ENCODE measurements at places on chromosomes 7 and 10.
A peak's percentile ranks its signal among the peaks of the same experiment; 100 is the strongest.

- no peak for DNase-seq
Measured at GRCh38 chr7:75995052-75995471, 667 bp upstream of the TMEM120A start.

GRCh38 chr7:155205368-155206317, 92.0 kb upstream of the INSIG1 start:
- DNase-seq: peak; percentile 100

GRCh38 chr10:106958589-106959361, 205.7 kb downstream of the SORCS1 start:
- DNase-seq: no peak

DNA sequence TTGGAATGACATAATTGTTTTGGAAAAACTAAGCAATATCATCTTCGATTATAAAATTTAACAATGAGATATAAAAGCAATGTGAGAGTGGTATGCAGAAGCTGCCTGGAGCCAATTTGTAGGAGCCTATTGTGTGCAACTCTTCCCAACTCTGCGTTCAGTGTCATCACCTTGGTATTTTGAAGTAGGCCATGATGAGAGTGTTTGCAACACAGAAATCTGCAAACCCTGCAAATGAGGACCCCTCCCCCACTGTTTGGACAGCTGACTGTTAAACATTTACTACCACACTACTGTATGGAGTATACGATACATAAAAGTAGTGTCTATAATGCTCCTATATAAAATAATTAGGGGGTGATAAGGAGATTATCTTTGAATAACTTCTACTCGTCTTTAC, 531.3 kb downstream of the ATRNL1 start:
- DNase-seq: no peak

- no peak for DNase-seq
Measured at GRCh38 chr7:86747698-86748097, 104.0 kb downstream of the GRM3 start.

DNA sequence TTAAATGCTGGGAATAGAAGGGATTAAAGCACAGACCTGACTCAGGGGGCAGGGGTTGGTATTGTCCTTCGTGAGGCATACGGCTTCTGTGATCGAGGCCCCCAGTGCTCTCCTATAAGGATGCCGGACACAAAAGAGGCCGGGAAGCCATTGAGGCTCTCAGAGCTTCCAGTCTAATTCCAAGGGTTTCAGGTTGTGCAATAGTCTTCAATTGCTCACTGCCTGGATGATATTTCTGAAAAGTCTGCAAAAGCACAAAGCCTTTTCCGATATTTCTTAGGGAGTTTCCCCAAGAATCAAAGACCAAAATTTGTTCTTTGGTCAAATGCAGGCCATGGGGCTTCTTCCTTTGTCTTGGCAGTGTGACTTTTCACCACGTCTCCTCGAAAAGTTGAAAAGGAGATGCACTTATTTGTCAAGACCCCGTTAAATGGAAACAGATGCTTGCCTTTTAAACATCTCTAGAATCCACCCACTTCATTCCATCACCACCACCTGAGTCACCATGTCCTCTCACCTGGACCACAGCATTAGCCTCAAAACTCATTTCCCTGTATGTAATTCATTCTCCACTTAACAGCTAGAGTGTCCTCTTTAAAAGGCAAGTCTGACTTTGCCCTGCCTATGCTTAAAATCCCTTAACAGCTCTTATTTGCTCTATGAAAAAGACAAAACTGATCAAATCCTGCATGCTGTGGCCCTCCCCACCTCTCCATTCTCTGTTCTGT, 134.8 kb upstream of the NAMPT start:
- DNase-seq: no peak

DNA sequence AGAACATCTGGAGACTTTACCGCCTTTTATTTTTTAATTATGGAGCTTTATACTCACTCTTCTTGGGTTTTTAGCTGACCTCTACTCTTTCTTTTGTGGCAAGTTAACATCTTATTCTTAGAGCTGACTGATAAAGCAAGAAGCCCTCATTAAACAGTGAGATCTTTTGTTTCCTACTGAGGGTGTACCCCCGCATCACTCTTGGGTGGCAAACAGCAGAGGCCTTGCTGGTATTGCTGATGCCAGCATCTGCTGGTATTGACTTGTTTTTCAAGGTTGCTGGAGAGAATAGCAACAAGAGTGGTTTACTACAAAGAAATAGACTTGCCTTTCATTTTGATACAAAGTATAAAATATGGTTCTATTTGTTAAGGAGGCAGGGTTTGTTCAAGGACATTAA, 154.7 kb downstream of the ARID5B start:
- no peak for DNase-seq

DNA sequence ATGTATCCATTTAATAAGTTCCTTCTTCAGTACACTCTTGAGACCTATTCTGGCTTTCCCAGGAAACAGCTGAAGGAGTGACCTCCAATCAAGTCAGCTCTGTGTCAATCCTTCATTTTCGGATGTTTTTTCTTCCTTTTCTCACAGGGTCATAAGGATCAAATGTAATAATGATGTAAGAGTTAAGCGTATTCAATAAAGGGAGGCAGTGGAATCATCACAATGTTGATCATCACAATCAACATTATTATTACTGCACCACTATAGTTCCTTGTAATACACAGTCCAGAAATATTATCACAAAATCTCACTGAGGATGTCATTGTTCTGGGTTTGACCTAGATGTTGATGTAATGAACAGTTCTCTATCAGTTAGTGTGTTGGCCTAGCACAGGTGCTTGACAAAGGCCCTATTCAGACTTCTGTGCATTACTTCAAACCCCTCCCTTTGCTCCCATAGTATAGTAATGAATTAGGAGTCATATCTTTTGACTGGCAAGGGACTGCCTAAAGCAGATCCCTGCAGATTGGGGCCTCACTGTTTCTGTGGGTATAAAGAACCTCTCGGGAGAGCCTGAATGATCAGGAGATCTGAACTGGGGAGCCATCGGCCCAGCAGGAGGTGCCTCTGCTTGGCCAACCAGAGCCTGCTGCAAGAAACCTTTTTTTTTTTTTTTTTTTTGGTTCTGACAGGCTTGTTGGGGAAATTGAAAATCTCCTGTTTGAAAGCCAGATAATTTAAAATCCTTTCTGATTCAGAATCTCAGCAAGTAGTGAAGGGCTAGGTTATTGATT, 100.6 kb downstream of the KAT6B start:
- DNase-seq: no peak

DNA sequence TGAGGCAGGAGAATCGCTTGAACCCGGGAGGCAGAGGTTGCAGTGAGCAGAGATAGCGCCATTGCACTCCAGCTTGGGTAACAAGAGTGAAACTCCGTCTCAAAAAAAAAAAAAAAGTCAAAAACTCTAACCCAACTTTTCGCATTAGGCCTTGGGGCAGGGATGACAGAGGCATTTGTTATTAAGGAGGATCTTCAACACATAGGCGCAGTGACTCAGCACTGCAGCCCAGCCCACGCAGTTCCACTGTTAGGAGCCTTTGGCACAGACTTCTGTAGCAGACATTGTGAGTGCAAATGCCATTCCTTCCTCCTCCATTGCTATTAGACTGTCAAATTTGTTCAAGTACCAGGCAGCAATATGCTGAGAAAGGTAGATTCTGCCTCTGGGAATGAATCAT, 43.1 kb upstream of the KLHL7 start:
- DNase-seq: no peak

DNA sequence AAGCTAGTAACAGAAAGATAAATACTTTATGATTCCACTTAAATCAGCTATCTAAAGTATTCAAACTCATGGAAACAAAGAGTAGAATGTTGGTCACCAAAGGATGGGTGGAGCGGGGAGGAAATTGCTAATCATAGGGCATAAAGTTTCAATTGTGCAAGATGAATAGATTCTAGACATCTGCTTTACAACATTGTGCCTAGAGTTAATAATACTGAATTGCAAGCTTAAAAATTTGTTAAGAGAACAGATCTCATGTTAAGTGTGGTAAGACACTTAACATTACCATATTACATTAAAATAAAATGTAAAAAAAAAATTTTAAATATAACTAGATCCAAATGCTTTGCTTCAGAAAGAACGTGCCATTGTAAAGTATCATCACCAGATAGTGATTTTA, 411.1 kb upstream of the MBL2 start:
- no peak for DNase-seq

- no peak for DNase-seq
Measured at GRCh38 chr7:157775560-157776332, 438.9 kb downstream of the DNAJB6 start.

GRCh38 chr7:100630066-100630465, 11.3 kb downstream of the TFR2 start:
- DNase-seq: no peak

DNA sequence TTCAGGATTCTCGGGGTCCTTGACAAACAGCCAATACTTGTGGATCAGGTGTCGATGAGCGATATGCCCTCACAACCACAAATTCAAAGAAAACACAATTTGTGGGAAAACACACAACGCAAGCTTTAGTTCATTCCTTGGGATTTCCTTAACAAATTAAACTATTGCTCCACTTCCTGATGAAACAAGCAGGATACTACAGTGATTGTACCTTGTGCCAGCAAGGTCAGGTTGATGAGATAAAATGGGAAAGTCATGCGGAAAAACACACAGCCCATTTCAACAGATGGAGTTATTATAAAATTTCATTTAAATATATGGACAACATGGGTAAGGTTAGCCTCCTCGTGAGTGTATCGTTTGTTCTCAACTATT, 8.8 kb upstream of the RHOBTB1 start:
- DNase-seq: no peak

- DNase-seq: no peak
Measured at GRCh38 chr7:132752431-132752830, 176.2 kb upstream of the PLXNA4 start.

DNA sequence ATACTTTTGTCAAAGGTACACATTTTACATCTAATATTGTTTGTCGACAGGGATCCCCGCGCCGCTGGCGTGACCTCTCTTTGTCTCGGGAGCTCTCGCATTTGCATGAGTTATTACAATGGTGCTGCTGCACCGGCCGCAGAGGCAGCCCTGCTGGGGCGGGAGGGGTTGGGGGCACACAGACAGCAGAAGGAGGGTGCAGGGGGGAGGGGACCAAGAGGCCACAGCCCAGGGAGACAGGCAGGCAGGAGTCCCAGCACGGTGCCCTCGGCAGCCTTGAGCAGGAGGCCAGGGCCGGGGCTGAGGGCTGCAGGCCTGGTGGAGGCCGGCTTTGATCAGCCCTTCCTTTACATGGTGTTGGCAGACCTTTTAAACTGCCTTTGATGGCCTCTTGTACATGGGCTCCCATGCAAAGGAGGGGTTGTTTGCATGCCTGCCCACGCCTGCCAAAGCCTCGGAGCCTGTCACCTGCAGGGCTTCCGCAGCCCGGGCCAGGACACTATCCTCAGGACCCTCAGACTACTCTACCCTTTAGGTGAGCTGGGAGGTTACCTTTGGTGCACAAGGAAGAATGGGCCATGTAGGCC, 95.5 kb downstream of the EBF3 start:
- DNase-seq: no peak

DNA sequence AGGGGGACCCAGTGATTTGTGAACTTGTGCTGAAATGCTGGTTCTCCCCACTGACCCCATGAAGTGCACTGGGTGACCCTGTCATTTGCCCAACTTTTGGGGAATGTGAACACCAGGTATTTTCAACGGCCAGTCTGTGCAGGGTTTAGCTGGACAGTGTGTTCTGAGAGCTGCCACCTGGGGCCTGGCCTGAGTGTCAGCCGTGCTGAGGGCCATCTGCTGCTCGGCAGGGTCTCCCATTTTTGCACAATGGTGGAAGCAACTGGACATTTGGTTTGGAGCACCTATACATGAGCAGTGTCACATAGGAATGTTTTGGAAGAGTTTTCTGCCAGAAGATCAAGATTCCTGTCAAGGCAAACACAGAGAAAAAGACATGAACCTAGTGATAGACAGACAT, 5.2 kb downstream of the CHN2 start:
- no peak for DNase-seq

DNA sequence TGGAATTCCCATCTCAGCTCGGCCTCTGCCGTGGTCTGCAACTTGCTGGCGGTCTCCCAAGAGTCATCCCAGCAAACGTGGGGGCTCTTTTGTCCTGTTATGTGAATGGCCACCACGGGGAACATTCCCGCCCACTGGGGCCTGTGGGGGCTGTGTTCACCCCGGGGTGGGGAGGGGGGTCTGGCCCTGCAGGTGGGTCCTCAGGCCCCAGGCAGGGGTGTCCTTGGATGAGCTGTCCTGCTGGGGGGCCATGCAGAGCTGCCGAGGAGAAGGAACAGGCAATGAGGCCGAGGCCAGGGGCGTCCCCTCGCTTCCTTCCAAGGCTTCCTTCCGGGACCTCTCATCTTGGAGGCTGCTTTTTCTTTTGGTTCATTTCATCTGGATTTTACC, 24.4 kb upstream of the PITRM1 start:
- DNase-seq: no peak

- no peak for DNase-seq
Measured at GRCh38 chr10:121536310-121536913, 61.8 kb downstream of the FGFR2 start.

DNA sequence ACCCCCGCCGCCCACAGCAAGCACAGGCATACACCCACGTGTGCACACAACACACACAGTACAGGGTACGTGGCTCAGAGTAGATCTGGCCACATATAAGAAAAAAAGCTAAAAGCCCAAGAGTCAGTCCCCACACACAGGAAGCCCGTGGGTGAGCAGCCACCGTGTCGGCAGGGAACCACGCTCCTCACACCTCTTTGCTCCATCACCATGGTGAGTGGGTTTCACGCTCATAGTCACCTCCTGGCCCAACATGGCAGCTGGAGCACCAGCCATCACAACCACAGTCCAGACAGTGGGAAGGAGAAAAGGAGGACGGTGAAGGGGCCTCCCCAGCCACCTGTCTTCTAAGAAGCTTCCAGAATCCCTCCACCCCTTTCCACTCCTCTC, 76.0 kb upstream of the PDGFA start:
- DNase-seq: no peak

DNA sequence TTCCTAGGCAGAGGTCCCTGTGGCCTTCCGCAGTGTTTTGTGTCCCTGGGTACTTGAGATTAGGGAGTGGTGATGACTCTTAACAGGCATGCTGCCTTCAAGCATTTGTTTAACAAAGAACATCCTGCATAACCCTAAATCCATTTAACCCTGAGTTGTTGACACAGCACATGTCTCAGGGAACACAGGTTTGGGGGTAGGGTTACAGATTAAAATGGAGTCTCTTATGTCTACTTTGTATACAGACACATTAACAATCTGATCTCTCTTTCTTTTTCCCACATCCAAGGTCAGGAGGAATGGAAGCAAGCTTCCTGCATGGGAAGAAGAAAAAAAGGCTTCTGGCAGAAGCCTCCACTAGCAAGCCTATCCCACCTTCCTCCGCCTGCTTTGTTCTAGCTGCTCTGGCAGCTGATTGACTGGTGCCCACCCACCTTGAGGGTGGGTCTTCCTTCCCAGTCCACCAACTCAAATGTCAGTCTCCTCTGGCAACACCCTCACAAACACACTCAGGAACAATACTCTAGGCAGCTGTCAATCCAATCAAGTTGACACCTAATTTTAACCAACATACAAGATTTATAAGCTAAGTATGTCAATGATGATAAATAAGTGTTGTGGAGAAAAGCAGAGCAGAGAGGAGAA, 176.5 kb upstream of the CCZ1B start:
- DNase-seq: no peak
